ENCODE measurements at places on chromosomes 12 and 14. TPM values are rescaled to one million over a fixed set of nuclear protein-coding genes. Genes with fewer than 3 reads are reported as not detected.
A peak's percentile ranks its signal among the peaks of the same experiment; 100 is the strongest.

TC2N gene
- 104 TPM for total RNA-seq

BIN2 gene
- total RNA-seq: 9.8 TPM

BCL11B gene
- 7.9 TPM for total RNA-seq

ASCL1 gene
- total RNA-seq: not detected

GLS2 gene
- total RNA-seq: 1.8 TPM

- DNase-seq: peak; percentile 45
These were observed 536.3 kb upstream of the CCDC196 start for GRCh38 chr14:65949711-65950516.

DNA sequence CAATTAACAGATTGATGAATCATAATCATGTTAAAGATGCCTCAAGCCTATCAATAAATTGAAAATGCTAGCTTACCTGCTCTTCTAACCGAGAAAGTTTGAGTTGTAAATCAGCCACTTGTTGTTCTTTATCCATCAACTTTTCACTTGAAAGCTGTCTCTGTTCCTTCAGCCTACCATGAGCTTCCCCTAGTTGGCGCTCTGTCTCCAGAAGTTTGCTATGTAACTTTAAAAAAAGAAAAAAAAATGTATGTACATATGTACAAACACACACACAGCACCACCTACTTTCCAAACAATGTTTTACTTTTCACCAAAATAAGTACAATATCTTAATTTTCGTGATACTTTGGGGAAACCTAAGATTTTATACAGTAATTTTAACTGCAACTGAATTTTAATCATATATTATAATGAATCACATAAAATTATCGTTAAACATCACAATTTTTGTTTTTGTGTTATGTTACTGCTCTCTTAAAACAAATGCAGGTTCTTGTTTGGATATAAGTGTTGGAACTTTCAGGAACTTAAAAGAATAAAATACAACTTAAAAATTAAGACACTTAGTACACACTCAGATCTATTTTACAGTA lies 101.2 kb downstream of the EEA1 start:
- no peak for DNase-seq

- DNase-seq: no peak
These were observed 469.6 kb downstream of the RGS6 start for GRCh38 chr14:72401632-72402376.

- DNase-seq: no peak
These were observed 226.2 kb upstream of the LHX5 start for GRCh38 chr12:113697651-113698509.

DNA sequence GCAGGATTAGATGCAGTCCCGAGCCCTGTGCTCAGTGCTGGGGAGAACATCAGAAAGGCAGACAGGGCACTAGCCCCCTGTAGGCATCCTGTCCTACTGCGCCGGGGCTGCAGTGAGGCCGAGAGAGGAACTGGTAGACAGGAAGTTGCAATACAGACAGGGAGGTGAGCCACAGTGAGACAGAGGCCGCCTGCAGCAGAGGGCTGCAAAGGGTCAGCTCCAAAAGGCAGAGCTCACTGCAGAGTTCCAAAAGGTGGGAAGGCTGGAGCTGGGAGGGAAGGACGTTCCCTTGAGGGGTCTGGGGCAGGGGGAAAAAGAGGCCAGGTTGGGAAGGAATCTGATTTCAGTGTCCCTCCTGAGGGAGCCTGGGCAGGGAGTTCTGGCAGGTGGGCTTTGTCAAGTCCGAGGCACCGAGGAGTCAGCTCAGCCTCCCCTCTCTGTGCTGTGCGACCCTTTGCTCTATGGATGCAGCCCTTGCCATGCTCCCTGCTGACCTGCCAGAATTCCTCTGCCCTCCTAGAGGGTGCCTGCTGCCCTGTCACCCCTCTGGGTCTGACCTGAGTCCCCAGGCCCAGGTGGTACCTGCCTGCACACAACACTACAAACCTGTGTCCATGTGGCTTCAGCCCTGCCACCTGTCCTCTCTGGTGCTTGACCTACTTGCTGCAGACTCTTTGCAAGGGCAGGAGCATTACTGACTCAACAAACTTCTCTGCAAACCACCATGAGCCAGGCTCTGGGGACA lies 63.5 kb downstream of the PRMT8 start:
- no peak for DNase-seq

Measured in mucosa of gallbladder (tissue), 1 donor.